ENCODE measurements at places on chromosomes 1 and 21.
A peak's percentile ranks its signal among the peaks of the same experiment; 100 is the strongest.

DNA sequence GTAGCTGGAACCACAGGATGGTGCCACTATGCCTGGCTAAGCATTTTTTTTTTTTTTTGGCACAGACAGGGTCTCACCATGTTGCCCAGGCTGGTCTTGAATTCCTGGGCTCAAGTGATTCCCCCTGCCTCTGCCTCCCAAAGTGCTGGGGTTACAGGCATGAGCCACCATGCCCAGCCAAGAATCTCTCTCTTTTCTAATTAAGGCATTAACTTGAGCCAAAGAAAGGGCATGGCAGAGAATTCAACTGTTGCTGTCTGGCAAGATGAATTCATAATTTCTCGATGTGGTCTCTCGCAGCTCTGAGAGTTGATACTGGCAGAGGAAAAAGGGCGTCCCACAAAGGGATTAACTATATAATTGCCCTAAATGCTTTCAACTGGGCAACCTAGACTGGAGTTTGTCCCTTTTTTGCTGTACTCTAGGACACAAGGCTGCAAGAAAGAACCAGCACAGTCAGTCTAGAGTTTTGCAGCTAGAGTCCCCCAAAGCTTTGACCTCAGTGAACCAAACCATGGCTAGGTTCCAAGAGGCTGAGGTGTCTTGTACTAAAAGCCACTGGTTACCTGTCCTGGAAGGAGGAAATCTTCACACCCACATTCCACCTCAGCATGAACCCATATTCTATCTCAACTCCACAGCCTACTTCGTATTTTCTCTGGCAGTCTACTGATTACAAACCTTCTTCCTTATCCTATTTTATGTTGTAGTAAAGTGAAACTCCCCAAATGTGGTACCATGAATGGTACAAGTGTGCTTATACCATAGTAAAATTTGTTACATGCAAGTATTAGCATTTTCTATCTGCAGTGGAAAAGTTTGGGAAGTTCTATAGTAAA lies 51.2 kb downstream of the OPTC start:
- DNase-seq: no peak

GRCh38 chr1:92473781-92474495 lies 12.8 kb downstream of the GFI1 start:
- DNase-seq: no peak

GRCh38 chr1:226676381-226676780 lies 62.7 kb downstream of the ITPKB start:
- no peak for DNase-seq

GRCh38 chr1:237199026-237199425 lies 157.0 kb downstream of the RYR2 start:
- DNase-seq: no peak

GRCh38 chr1:220655961-220656740 lies 34.0 kb upstream of the C1orf115 start:
- DNase-seq: no peak

GRCh38 chr1:224722838-224723237 lies 106.7 kb downstream of the CNIH3 start:
- DNase-seq: no peak

GRCh38 chr21:45651921-45652320 lies 8.4 kb downstream of the PCBP3 start:
- DNase-seq: no peak

- DNase-seq: no peak
Observed at GRCh38 chr1:6807782-6808181, 22.5 kb downstream of the CAMTA1 start.

GRCh38 chr1:156689953-156690674 lies 12.9 kb upstream of the NES start:
- no peak for DNase-seq

GRCh38 chr1:53190210-53190611 lies 6.4 kb upstream of the CPT2 start:
- DNase-seq: no peak

DNA sequence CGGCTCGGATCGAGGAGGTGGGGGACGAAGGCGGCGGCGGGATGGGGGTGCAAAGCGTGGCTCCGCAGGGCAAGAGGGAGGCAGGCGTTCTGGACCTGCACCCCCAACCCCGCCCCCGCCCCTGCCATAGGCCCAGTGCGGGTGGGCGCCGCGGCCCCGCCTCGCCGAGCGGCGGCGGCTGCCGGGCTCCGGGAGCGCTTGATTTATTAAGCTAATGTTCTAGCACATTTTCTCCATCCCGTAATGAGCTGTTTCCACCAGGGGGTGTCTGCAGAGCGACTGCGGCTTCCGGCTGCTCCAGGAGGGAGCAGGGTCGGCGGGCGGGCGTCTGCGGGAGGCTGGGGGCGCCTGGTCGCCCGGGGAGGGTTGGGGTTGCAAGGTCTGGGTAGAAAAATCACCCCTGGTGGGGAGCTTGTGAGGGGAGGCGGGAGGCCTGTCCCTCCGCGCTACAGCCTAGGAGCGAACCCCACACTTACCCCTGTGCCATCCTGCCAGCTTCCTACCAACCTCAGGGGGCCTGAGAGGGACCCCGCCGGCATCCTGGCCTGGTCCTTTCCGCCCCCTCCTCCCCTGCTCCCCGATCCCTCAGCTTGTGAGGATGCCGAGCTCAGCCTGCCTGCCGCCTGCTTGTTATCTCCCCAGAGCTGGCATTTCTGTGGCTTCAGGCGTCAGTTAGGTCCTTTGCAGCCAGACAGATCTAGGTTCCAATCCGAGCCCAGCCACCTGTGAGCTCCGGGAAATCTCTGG lies 48.5 kb upstream of the ACOT11 start:
- no peak for DNase-seq

DNA sequence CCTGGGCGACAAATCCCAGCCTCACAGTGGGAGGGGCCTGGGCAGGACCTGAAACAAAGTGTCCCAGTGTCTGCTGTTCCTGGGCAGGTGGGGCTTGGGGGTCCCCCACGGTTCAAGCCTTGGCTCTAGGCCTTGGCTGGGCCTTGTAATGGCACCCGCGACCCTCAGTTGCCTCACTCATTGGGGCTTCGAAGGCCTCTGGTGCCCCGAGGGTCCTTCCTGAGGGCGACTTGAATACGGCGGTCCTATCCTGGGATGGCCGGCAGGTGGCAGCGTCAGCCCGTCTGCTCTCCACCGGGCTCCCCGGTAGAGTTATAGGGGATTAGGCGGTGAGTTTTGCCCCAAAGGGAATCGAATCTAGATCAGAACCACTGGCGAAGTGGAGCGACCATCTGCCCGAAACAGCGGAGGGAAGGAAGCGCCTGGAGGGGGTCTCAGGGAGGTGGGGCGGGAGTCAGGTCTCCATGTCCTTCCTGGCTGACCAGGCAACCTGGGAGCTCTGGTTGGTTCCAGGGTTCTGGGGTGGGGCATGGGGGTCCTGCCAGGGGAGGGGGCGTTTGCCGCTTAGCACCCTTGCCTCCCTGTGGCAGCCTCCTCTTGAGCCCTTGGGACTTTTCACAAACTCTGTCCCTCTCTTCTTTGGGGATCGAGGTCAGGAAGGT lies 2.1 kb upstream of the PEX10 start:
- DNase-seq: no peak

- no peak for DNase-seq
Observed at GRCh38 chr1:230509281-230509977, 83.3 kb upstream of the PGBD5 start.

DNA sequence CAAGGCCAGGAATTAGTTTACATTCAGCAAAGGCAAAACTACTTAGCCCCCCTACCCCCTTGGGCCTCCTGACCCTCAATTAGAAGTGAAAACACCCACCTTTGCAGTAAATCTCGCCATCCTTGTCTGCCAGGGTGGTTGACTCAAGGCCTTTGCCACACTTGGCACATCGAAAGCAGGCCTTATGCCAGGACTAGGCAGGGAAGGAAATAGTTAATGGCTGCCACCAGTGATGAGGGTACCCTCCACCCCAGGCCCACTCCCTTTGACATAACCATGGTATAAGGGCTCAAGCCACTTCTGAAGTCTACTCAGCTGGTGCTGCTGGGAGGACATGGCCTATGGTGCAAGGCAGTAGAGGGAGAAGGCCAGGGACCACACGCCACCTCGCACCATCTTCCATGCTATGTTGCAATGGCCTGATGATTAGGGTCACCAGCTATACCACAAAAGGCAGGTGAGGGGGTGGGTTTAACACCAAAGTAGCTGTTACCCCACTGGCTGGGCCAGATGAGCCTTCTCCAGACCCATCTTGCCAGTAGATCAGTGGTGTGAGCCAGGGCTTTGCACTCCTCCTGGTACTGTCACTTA lies 16.3 kb upstream of the PHLDA3 start:
- DNase-seq: no peak

DNA sequence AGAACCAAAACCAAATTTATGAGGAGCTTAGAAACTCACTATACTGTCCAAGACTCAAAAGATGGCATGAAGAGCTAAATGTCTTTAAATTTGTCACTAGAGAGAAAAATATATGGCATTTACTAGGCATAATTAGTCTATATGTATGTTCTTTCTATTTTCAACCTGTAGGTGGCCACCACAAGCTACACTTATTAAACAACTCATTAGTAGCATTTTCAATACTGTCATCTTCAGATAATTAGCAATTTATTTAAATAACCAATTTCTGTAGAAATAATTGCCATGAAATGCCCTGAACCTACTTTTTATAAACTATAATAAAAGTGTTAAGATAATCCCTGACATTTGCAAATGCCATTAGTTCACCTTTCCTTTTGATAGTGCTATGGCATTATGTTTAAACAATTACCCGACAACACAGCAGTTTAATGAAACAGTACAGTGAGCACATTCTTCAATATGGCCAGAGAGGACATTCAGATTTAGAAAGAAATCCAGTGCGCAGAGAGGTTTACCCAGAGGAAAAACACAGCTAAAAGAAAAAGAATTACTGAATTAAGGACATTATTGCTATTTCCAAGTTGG lies 522.5 kb downstream of the PTBP2 start:
- no peak for DNase-seq

- DNase-seq: peak; percentile 21
Observed at GRCh38 chr1:32350785-32351398, 11.4 kb downstream of the FAM229A start.

GRCh38 chr1:223765036-223765718 lies 52.8 kb downstream of the CAPN2 start:
- no peak for DNase-seq

DNA sequence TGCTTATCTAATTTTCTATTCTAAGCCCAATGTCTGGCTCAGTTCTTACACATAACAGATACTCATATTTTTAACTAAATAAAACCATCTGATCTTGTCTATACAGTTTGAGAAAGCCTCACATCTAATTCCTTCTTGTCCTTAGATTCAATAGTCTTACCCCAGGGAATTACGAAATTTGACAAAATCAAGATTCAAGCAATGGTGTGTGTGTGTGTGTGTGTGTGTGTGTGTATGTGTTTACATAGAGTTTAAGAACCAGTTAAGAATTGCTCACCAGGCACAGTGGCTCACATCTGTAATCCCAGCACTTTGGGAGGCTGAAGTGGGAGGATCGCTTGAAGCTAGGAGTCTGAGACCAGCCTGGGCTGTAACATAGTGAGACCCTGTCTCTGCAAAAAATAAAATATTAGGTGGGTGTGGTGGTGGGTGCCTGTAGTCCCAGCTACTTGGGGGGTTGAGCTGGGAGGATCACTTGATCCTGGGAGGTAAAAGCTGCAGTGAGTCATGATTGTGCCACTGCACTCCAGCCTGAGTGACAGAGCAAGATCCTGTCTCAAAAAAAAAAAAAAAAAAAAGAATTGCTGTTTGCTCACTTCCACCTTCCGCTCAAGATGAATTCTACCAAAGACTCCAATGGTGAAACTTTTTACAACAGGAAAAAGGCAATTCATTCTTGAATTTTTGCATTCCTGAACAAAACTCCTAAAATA lies 6.2 kb downstream of the WDR64 start:
- no peak for DNase-seq

DNA sequence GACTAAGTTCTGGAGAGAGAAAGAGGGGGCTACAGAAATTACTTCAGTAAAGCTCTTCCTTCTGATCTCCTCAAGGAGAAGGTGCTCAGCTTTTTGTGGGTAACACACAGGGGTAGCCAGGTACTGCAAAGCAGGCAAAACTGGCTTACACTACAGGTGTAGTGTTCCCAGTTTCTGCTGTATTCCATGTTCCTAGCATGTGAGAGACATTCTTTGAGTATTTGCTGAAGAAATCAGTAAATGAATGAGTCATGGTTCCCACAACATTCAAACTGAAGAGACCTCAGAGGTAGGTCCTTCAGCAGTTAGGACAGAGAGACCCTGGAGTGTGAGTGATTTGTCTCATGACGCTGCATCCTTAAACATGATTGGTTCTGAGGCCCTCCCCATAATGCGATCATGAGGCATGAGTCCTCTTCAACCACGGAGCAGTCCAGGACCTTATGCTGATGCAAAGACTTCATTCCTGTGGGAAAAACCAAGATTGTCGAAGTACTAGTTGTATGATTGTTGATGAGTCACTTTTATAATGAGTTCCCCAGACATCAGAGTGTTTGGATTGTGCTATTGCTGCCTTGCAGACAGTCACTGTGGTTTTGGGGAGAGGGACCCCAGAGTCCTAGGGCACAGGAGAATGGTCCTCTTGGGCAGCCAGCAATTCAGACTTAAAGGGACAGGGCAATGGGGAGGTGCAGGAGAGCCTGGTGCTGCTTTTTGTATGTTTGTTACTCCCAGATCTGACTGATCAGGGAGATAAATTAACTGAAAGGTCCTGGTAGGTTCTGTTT lies 2.7 kb upstream of the OR10J4 start:
- DNase-seq: no peak

DNA sequence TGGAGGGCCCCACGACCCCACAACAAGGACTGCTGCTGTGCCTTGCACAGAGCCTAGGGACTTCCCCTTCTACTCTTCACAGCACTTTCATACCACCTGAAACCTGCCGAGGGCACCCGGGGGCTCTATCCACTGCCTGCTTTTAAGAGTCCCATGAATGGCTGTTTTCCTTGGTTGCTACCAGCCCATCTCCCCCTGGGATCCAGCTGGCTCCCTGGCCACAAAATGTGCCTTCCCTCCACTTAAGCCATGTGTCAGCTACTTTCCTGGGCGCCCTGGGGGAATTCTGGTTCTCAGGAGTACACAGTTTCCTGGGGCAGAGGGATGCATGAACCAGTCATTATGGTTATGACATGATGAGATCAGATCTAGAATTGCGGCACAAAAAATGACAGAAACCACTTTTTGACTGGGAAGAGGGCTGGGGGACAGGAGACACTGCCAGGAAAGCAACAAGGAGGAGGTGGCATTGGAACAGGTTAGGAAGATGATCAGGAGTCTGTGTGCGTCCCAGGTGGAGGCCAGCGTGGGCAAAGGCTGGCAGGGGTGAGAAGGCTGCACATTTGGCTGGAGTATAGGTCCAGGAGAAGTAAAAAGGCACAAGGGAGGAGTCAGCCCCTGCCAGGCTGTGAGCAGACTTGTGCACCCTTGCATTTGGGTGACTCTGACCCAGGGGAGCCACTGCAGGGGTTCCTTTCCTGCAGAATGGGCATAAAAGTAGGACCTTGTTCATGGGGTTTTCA lies 3.2 kb upstream of the TNFRSF8 start:
- DNase-seq: no peak

- DNase-seq: no peak
Observed at GRCh38 chr1:187226396-187226795, 397.6 kb downstream of the PLA2G4A start.
